ENCODE measurements at places on chromosomes 13 and 19. TPM values are rescaled to one million over a fixed set of nuclear protein-coding genes. Genes with fewer than 3 reads are reported as not detected.

Gene APOC4
- polyA plus RNA-seq, result not detected

Gene RDH8
- not detected for polyA plus RNA-seq

GRCh38 chr19:28472843-28473242 lies 740.1 kb downstream of the UQCRFS1 start:
- H3K27me3 ChIP-seq, result no peaks in the 10 kb centered on the region
- H3K4me3 ChIP-seq, result no peak overlapping the region
- no peak for DNase-seq

DNA sequence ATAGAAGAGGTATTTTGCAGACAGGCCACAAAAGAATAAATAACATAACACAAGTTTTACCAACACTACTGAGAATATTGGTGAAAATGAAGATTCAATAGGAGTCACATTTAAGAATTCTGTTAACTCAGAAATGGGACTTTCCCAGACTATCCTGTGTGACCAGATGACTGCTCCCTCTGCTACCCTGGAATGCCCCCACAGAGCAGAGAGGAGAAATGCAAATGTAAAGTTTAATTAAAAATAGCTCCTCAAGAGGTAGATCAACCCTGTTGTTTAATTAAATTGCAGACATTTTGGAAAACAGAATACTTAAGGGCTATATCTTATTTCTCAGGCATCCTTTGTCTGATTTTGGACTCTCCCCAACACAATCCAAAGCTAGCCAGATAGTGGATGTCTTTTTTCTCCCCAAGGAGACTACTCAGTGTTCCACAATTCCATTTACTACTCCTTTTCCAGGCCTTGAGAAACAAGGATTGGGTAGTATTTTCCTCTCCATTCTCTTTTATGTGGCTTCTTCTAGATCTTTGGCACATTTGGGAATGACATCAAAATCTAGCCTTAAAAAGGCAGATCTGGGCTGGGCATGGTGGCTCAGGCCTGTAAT lies 104.7 kb upstream of the TSC22D1 start:
- H3K27ac ChIP-seq, result no peak overlapping the region
- H3K4me3 ChIP-seq, result no peak overlapping the region
- H3K27me3 ChIP-seq, result no peaks in the 10 kb centered on the region
- H3K36me3 ChIP-seq, result no peaks in the 10 kb centered on the region
- no peak for DNase-seq

DNA sequence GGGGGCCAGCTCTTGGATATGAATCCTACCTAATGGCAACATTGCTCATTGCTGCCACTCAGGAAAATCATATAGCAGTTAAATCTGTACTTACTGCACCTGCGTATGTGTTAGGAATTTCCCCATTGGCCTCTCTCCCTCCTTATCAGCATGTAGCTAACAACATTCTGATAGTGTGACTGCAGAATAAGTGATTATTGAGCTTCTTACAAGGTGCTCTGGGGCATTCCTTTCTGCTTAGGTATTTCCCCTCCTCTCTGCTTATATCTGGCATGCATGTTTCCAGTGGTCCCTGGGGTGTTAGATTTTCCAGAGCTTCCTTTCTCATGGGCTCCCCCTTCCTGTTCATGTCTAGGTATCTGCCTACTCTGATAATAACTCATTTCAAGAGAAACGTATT lies 414.1 kb upstream of the SLITRK1 start:
- H3K4me3 ChIP-seq, result no peak overlapping the region
- H3K36me3 ChIP-seq, result no peaks in the 10 kb centered on the region
- H3K27me3 ChIP-seq, result no peaks in the 10 kb centered on the region
- H3K27ac ChIP-seq, result no peak overlapping the region

DNA sequence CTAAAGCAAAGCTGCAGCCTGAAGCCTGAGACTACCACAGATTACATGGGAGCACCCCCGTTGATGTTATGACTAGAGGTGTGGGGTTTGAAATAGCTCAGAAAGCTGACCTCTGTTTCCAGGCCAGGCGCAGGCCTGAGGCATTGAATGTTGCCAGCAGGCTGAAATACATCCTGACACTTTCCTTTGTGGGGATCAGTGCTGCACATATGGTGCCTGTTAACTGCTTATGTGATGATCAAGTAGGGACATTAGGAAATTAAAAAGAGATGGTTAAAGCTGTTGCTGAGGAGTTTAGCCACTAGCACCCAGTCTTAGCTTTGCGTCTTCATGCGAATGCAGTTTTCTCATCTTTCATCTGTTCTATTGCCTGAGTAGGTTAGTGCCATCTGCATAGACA lies 83.2 kb downstream of the CCNA1 start:
- no peaks in the 10 kb centered on the region for H3K4me1 ChIP-seq
- no peaks in the 10 kb centered on the region for H3K36me3 ChIP-seq
- H3K27ac ChIP-seq, result no peak overlapping the region
- no peaks in the 10 kb centered on the region for H3K27me3 ChIP-seq
- H3K4me3 ChIP-seq, result no peak overlapping the region

DNA sequence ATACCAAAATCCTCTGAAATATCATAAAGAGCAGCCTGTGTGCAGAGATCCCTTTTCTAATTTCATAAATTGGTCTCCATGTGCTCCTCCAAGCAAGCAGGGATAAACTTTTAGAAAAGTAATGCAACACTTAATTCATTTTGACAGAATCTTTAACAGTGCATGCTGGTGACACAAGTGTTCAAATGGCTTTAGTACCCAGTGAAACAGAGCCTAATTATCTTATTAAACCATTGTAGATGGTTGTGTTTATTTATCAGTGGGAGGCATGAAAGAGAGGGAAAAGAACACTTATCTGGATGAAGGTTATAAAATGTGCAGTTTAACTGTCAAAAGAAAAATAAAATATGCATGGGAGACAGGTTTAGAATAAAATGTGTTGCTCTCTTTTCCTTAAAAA lies 945.0 kb upstream of the PCDH20 start:
- no peak for DNase-seq
- H3K36me3 ChIP-seq, result no peaks in the 10 kb centered on the region
- H3K27me3 ChIP-seq, result no peaks in the 10 kb centered on the region
- H3K27ac ChIP-seq, result no peak overlapping the region

DNA sequence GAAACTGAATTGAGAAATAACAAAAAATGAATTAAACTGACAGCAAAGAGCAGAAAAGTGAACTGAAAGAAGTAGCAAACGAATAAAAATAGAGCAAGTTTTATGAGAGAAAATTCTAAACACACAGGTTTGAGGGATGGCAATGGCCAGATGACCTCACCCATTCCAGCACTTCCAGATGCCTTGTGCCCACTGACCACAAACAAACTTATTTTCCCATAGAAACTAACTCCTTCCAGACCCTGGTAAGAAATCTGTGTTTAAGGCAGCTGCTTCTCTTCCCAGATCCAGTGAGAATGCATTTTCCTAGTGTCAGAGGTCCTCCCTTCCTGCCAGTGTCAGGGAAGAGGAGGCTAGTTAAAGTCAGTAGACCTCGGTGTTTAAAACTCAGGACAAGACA lies 51.7 kb downstream of the RXFP2 start:
- no peaks in the 10 kb centered on the region for H3K27me3 ChIP-seq
- H3K27ac ChIP-seq, result no peak overlapping the region
- no peak overlapping the region for H3K4me3 ChIP-seq
- no peaks in the 10 kb centered on the region for H3K36me3 ChIP-seq
- no peaks in the 10 kb centered on the region for H3K4me1 ChIP-seq

DNA sequence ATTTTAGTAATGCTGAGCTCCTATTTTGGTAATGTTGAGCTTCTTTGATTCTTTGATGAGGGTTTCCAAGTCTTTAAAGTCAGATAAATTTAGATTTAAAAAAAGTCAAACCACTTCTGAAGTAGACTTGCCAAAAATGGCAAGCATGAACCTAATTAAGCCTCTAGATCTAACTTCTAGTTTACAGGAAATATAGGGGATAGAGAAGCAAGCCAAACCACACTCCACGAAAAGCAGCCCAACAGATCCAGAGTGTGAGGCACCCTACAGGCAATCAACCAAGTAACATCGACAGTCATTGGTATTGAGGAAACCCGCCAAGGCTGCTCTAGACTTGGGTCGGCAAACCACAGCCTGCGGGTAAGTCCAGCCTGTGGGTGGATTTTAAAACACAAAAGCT lies 3.7 kb downstream of the GGACT start:
- DNase-seq, result no peak
- H3K27me3 ChIP-seq, result no peaks in the 10 kb centered on the region
- no peak overlapping the region for H3K27ac ChIP-seq
- H3K36me3 ChIP-seq, result no peaks in the 10 kb centered on the region
- H3K4me3 ChIP-seq, result no peak overlapping the region

GRCh38 chr13:49046002-49046401 lies 70.3 kb downstream of the FNDC3A start:
- H3K36me3 ChIP-seq, result no peaks in the 10 kb centered on the region
- no peaks in the 10 kb centered on the region for H3K27me3 ChIP-seq
- H3K4me3 ChIP-seq, result no peak overlapping the region
- H3K4me1 ChIP-seq, result no peaks in the 10 kb centered on the region
- no peak overlapping the region for H3K27ac ChIP-seq

DNA sequence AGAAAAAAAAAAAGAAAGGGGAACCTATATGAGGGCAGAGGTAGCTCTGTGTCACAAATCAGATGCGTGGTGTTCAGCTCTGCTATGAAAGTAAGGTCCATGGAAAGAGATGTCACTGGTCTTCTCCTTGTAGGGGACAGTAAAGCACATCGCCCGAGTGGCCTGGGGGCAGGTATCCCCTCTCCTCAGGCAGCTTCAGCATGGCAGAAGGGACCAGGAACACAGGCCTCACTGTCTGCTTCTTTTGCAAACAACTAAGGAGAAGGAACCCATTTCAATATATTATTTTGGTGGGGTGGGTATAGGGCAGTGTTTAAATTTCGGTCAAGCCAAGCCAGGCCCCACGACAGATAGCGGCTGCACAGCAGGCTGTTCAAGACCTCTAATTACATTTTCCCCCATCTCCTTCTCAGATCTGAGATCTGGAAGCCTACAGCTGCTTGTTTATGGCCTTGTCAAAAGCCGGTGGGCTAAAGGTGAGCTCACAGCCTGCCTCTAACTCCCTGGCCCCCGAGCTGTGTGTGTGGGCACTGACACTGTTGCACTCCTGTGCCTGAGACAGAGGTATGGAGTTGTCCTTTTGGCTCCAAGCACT lies 72.8 kb downstream of the HSPH1 start:
- DNase-seq, result no peak
- no peak overlapping the region for H3K4me3 ChIP-seq
- peaks cover 19% of the 10 kb centered on the region for H3K4me1 ChIP-seq
- H3K27ac ChIP-seq, result no peak overlapping the region

All from keratinocyte (primary cell).